ENCODE measurements at places on chromosomes 11 and 22.
A peak's percentile ranks its signal among the peaks of the same experiment; 100 is the strongest.

DNA sequence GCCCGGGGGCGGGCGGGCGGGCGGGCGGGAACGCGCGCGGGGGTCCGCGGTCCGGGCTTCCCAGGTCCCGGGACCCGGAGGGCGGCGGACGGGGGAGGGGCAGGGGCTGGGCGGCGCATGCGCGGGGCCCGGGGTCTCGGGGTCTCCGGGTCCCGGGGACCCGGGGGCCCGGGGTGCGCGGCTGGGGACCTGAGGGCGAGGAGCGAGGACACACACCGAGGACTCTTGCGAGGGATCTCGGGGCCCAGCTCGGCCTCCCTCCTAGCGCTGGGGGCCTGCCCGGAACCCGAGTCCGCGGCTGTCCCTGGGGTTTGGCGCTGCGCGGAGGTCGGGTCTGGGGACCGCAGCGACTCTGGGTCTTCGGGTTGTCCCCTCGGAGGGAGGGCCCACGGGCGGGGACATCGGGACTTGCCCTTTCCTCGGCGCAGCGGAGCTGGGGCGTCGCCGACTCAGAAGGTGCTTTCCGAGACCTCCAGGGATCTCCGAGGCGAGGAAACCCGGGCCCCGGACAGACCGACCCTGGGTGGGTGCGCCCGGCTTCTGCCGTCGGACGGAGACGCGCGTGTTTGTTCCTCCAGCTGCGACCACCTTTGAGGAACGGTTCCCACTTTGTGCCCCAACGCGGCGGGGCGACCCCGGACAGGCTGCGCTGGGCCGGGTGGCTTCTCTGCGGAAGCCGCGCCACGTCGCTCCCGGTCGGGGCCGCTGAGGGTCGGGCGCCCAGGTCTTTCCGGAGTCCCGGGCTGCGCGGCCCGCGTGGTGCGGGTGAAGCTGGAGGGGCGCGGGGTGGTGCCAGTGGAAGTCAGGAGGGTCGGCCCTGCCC, 540 bp downstream of the PPARA start:
- DNase-seq = peak; percentile 16

DNA sequence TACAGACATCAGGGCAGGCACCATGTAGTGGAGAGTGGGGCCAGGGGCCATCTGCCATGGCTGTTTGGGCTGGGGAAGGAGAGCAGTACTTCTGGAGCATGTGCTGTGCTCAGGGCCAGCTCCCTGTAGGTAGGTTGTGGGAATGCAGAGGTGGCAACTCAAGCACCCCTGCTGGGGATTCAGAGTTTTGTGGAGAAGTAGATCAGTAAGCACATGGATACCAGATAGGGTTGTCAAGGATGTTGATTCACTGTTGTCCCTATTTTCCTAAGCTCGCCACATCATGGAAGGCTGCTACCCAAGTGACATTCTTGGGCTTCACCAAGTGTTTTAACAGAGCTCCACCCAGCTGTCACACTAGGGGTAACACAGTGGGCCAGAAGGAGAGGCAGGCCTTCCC, 67.2 kb downstream of the BMAL1 start:
- no peak for DNase-seq

GRCh38 chr22:22834204-22834603, 53.4 kb upstream of the IGLL5 start:
- no peak for DNase-seq

DNA sequence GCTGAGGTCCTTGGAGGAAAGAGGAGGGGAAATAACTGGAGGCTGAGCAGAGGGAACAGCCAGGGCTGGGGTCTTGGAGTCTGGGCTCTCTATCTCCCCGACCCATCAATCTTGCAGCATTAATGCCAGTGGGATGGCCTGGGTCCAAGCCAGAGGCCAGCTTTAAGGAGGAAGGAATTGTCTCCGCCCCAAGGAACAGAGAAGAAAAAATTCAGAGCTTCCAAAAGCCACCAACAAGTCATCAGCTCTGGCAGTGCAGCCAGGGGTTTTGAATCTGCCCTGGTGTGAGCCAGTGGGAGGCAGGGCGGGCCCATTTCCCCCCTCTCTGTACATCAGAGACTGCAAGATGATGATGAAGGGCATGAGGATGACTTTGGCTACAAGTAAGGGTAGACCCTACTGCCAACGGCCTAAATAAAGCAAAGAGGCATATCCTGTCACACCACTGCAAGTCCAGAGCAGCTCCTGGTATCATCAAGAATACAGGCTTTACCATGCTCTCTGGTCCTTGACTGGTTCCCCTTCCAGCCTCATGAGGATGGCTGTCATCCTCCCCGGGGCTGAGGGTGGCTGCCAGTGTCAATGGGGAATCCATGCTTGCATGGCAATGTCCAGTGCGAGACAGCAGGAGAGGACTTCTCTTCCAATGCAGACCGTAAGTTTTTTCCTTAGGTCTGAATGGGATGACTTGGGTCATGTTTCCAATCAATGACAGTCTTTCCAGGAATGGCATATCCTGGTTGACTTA, 34.4 kb downstream of the LRRC32 start:
- no peak for DNase-seq

DNA sequence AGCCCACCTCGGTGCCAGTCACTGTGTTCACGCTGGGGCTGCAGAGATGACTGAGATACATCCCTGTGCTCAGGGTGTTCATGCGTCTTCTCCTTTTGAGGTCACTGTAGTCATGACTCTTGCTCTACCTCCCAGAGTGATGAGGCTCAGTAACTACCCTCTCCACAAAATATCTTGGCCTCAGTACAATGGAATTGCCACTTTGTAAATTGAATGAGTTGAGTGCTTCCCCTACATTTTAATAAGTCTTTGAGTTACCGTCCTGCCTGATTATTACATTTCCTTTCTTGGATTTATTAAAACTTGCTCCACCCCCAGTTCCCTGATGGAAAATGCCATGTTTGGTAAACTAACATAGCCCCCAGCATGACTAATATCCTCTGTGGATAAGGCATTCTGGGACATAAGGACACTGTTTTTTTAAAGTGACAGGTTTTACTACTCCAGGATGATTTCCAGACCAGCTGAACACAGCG, 15.9 kb downstream of the PRSS23 start:
- DNase-seq = no peak

DNA sequence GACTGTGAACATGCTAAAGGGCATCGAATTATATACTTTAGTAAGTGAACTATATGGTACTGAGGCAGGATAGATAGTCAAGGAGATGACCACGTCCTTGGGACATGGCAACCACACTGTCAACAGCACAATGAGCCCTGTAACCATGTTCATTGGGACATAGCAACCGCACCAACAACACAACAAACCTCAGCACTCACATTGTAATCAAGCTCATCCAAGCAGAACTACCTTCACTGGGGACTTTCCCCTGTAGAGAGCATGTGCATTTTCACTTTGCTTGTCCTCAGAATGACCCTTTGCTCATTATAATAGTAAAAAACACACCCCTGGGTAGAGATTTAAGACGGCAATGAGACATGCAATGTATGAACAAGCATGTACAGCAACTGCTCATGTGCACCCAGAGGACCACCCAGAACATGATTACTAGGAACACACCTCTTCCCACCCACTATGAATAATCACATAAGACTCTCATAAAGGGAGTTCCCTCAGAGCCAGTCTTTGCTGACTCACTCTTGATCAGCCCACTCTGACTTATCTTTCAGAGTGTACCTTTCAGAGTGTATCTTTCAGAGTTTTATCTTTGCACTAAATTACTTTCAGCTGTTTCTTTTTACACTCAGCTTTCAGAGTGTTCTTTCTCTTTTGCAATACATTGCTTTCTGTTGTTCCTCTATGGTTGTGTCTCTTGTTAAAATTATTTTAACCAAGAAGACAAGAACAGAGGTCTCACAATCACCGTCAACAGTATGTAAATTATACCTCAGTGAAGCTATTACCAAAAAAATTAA, 4.1 kb upstream of the PLAAT2 start:
- no peak for DNase-seq

- DNase-seq = no peak
These were observed 259.9 kb downstream of the CADM1 start for GRCh38 chr11:115244296-115244695.

GRCh38 chr11:88484873-88485621, 147.5 kb upstream of the CTSC start:
- DNase-seq = no peak

GRCh38 chr11:61507962-61508861, at the start of gene LRRC10B:
LRRC10B (plus strand) TSS chr11:61508749; CDS start chr11:61508999, 250 bp downstream.
- DNase-seq = peak; percentile 24

GRCh38 chr22:46969491-46969890, 207.0 kb downstream of the TBC1D22A start:
- DNase-seq = no peak

GRCh38 chr22:37030560-37031281, 11.2 kb downstream of the MPST start:
- DNase-seq = no peak

- DNase-seq = no peak
These were observed 10.0 kb upstream of the MIF start for GRCh38 chr22:23884140-23884539.

DNA sequence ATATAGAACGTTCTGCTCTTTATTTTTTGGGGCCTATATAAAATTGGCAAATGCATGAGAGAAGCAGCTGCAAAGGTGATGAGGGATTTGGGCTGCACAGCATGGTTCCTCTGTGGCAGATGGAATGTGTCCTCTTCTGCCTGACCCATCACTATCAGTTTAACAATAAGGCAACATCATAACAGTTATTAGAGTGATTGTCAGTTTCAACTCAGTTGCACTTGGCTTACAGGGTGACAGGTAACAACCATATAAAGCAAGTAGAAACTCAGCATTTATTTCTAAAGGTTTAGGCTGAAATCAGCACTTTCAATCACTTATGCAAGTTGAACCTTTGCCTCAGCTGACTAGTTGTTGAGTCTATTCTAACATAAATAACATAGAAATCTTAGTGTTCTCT, 935.4 kb upstream of the CHORDC1 start:
- no peak for DNase-seq

GRCh38 chr11:45812581-45813548, 7.9 kb downstream of the SLC35C1 start:
- DNase-seq = no peak

GRCh38 chr11:62905296-62905695, 15.9 kb downstream of the CHRM1 start:
- no peak for DNase-seq

DNA sequence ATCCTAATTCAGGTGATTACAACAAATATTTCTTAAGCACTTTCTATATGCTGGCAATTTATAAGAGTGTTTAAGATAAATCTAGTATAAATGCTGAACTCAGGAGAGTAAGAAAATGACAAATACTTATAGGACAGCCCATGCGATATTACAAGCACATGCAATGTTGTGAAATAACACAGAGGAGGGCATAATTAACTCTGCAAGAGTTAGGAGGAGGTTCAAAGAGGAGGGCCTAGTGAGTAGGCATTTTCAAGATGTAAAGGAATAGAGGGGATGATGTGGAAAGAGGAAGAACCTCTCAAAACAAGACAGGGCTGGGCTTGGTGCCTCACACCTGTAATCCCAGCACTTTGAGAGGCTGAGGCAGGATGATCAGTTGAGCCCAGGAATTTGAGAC, 37.1 kb upstream of the IL17RA start:
- no peak for DNase-seq
